Dermis microvascular lymphatic vessel endothelial cell (primary cell): ENCODE measurements at places on chromosomes 7 and 10.

DNA sequence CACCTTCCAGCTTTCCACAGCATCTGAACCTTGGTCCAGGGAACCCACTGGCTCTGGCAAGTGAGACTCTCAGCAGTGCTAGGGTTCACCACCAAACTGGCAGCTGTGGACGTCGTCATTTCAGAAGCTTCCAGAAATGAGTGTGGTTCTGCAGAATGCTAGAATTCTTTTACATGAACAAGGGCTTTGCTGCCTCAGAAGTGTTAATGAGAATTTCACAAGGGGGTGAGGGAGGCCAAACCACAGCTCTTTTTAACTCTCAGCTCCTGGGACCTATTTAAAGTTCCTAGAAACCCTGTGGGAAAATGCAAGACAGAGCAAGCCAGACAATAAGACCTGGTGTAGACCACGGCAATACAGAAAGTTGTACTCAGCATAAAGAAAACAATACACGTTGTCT lies 129.3 kb upstream of the BET1 start:
- DNase-seq = no peak

DNA sequence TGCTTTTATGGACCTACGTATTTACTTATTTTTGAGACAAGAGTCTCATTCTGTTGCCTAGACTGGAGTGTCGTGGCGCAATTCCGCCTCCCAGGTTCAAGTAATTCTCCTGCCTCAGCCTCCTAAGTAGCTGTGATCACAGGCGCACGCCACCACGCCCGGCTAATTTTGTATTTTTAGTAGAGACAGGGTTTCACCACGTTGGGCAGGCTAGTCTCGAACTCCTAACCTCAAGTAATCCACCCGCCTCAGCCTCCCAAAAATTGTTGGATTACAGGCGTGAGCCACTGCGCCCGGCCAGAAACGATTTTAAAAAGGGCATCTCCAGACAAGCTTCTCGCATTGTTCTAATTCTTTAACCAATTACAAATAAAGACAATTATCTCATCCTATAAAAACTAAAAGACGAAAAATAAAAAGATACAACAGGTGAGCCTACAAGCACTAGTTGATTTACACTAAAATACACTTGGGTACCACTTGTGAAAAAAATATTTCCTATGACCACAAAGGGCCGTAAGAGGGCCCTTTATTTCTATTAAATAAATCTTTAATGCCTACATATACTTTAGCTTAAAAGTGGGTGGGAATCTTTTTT lies 2.4 kb downstream of the TRA2A start:
- DNase-seq = no peak

DNA sequence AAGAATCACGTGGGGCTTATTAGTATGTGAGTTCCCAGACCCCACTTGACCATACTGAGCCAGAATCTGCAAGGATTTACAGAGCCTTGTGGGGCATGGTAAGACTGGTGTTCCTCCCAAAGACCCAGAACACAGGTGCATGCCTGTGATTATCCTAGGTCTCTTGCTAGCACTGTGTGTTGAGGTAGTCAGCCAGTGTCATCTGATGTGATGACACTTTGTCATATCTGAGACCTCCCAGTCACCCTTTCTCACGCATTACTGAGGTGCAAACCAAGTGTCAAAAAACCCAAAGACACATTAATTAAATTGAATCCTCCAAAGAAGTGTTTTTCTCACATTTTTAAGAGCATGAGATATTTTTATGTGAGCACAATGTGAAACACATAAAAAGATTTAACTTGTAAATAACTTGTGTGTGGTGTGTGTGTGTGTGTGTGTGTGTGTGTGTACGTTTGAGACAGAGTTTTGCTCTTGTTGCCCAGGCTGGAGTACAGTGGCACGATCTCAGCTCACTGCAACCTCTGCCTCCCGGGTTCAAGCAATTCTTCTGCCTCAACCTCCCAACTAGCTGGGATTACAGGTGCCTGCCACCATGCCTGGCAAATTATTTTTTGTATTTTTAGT lies 162.0 kb upstream of the PRPS1L1 start:
- DNase-seq = no peak

GRCh38 chr7:139043823-139044812 lies 8.3 kb upstream of the ZC3HAV1L start:
- no peak for DNase-seq

- no peak for DNase-seq
Measured at GRCh38 chr7:95601316-95601715, 5.0 kb upstream of the PDK4 start.

DNA sequence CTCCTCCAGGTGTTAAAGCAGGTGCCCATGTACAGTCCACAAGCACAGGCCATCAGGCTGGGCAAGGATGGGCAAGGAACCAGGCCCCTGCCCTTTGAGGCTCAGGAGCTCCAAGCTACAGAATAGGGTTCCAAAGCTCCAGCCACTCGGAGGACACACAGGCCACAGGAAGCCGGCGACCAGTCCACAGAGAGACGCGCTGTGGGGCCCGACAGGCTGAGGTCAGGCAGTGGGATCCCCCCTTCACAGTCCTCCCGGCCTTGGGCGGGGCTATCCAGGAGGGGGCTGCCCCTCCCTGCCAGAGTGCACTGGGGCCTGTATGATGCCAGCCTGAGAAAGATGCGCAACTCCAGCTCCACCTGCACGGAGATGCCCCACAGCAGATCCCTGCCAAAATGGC lies 34.0 kb downstream of the MAD1L1 start:
- no peak for DNase-seq

DNA sequence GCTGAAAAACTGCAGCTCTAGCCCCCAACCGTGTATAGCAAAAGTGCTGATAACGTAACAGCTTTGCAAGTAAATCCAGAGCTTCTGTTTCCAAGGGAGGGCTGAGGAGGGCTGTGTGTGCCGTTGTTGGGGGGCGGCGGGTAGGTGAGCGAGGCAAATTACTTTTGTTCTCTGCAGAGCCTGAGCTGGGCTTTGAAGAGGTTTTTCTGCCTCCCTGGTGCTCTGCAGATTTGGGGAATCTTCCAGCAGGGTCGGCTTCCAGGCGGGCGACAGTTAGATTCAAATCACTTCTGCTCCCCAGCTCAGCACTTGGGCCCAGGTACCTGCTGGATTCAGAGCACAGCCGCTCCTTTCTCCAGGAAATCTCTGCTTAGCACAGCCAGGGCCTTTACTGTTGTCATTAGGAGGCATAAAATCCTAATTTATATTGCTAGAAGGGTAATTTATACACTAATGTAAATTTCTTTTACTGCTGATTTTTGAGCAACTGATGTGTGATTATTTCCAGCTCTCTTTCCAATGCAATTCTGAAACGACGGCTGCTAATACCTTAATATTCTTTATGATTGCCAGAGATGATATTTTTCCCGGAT lies 442.4 kb downstream of the TYW1 start:
- no peak for DNase-seq

GRCh38 chr7:86995052-86995725 lies 64.3 kb downstream of the ELAPOR2 start:
- no peak for DNase-seq

- no peak for DNase-seq
Measured at GRCh38 chr7:157622000-157622399, 285.2 kb downstream of the DNAJB6 start.

- DNase-seq = peak; percentile 79
Measured at GRCh38 chr10:63430091-63430998, 35.4 kb downstream of the JMJD1C start.
